ENCODE measurements at places on chromosomes 3 and 15.

GRCh38 chr15:44535523-44536301 lies 1.2 kb upstream of the EIF3J start:
- DNase-seq, result peak; percentile 24

- DNase-seq, result no peak
These were observed 747.4 kb upstream of the NECTIN3 start for GRCh38 chr3:110324171-110324705.

DNA sequence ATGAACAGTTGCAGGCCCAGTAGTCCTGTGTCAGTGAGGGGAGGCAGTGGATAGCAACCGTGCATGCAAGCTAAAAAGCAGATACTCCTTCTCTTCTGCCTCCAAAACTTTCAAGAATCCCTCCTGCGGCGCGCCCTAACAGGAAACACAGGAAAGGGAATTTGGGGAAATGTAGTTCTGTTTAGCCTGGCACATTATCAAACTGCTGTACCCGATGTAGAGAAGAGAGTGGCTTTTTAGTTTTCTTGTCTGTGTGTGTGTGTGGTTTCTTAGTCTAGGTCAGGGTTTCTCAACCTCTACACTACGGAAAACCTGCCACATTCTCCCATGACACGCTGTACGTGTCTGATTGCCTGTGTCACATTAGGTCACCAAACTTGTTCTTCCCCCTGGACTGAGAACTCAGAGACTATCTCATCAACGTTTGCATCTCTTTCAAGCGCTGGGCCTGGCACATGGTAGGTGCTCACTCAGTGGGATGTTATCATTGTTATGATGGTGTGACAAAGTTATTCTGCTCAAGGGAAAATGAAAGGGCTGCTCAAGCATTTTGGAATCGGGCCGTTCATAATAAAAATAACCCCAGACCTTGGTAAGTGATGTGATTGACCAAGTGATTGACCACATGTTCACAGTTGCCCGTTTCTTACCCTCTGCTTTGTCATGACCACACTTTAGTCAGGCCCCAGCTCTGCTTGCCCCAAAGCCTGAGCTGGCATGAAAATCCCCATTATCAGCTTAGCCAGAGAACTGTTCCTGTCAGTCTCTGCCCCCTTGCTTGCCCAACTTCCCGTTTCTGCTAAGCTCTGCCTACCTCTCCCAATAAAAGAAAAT lies 33.2 kb downstream of the TM4SF4 start:
- DNase-seq, result no peak

DNA sequence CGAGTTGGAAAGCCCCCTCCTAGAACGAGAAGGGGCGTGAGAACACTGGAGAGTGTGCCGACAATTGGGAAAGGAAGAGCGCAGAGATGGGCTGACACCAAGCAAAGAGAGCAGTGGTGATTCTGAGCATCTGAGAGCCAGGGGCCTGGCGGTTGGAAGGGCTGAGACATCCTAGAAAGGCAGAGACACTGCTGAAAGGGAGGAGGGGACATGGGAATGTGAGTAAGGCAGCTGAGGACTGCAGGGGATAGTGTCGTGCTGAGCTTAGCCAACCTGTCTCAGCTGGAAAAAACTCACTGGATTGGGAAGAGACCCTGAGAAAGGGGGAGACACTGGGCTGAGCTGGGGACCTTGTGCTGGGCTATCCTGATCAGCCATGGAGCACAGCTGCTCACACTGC lies 58.1 kb upstream of the SLC6A6 start:
- no peak for DNase-seq

DNA sequence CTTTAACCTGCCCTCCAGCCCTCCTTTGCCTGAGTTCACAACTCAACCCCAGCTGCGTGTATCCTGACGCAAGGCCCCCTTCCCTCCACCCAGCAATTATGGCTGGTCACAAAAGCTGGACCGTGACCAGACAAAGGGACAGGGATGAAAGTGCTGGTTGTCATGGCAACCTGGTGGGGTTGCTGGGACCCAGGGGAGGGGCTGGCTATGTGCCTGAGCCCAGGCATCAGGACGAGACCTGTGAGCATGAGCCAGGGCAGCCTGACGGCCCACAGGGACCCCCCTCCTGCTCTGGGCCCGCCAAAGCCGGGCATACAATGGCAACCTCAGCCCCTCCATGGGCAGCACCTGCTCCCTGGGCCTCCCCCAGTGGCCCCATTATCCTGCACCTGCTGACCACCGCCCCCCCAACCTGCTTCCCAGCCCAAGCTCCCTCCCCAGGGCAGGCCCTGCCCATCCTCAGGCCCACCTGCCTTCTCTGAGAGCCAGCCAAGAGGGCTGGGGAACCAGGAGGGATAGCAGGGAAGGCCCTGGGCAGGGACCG lies 4.5 kb upstream of the DNAH1 start:
- peak; percentile 90 for DNase-seq

GRCh38 chr15:29476503-29477080 lies 207.0 kb upstream of the NSMCE3 start:
- no peak for DNase-seq

- DNase-seq, result no peak
These were observed 65.8 kb downstream of the EXOG start for GRCh38 chr3:38561746-38562466.

GRCh38 chr3:21345382-21345976 lies 405.5 kb downstream of the ZNF385D start:
- DNase-seq, result no peak

- DNase-seq, result no peak
These were observed 156.3 kb upstream of the UBE2E1 start for GRCh38 chr3:23649448-23649847.

DNA sequence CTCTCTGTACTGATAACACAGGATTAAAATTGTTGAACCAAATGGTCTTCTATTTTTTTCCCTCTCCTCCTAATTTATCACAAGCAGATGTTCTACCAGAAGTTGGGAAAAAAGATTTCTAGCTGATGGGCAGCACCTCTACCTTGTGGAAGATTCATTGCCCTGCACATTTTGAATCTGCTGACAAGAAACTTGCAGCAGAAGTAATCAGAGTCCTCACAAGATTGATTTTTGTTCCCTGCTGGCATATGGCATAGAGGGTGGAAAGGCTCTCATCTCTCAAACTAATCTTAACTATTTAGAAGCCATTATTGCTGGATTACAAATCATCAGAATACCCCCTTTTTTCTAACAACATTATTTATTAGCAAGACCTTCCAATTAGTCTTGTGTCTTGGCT lies 148.9 kb upstream of the MEIS2 start:
- no peak for DNase-seq

Data from glutamatergic neuron (in vitro differentiated cells).